ENCODE measurements at places on chromosomes 16 and 17. TPM values are rescaled to one million over a fixed set of nuclear protein-coding genes. Genes with fewer than 3 reads are reported as not detected.

- no peaks in the 10 kb centered on the region for H3K36me3 ChIP-seq
- H3K27ac ChIP-seq = no peak overlapping the region
- no peak for DNase-seq
- H3K4me1 ChIP-seq = peaks cover 16% of the 10 kb centered on the region
- H3K4me3 ChIP-seq = no peak overlapping the region
These were observed 201.4 kb upstream of the CIBAR2 start for GRCh38 chr16:85313526-85314301.

- H3K36me3 ChIP-seq = peaks cover 40% of the 10 kb centered on the region
- H3K4me1 ChIP-seq = peaks cover 20% of the 10 kb centered on the region
- H3K27ac ChIP-seq = no peak overlapping the region
- H3K27me3 ChIP-seq = no peaks in the 10 kb centered on the region
- DNase-seq = no peak
These were observed 110.8 kb downstream of the FTO start for GRCh38 chr16:53814801-53815200.

GRCh38 chr17:76239538-76240274 is 587 bp downstream of the RNF157 start:
- H3K27me3 ChIP-seq = peaks cover 2% of the 10 kb centered on the region
- no peak for DNase-seq
- H3K4me3 ChIP-seq = peak overlapping the region; percentile 80
- peaks cover 47% of the 10 kb centered on the region for H3K4me1 ChIP-seq
- peaks cover 18% of the 10 kb centered on the region for H3K36me3 ChIP-seq

GRCh38 chr17:79601604-79602424 is 9.0 kb downstream of the RBFOX3 start:
- H3K4me1 ChIP-seq = no peaks in the 10 kb centered on the region
- DNase-seq = no peak
- no peak overlapping the region for H3K4me3 ChIP-seq
- peaks cover 18% of the 10 kb centered on the region for H3K27me3 ChIP-seq
- H3K27ac ChIP-seq = no peak overlapping the region
- H3K36me3 ChIP-seq = no peaks in the 10 kb centered on the region

DNA sequence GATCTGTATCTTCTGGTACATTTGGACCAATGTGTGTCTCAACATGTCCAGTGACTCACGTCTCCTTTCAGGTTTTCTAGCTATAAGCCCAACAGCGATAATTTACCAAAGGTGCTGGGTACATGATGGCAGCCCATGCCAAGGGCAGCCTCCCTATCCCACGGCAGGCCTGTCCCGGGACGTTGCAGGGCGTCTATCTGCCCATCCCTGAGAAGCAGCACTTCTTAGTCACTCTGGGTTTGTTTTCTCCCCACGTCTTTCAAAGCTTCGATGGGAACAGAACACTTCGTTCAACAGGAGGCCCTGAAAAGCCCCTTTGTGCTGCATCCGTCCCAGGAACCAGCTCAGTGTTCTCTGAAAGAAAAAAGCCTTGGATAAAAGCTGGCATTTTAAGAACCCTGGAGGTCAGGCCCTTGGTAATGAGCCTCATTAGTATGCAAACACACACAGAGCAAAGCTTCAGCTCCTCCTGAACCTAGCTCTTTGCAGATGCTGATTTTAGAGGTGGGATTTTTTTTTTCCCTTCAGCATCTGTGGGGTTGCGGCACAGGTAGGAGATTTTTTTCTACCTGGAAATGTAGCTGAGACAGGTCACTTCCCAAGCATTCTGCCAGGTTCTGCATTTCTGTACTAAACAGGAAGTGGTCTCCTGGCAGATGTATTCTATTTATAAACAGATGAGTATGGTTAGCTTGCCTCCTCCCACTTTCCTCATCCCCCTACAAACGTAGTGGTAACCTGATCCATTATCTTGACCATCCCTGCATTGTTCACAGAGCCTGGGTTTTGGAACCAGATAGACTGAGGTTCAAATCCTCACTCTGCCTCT is 17.5 kb upstream of the MT4 start:
- H3K4me1 ChIP-seq = peaks cover 12% of the 10 kb centered on the region
- DNase-seq = no peak
- H3K27ac ChIP-seq = no peak overlapping the region
- no peaks in the 10 kb centered on the region for H3K36me3 ChIP-seq
- no peak overlapping the region for H3K4me3 ChIP-seq
- peaks cover 8% of the 10 kb centered on the region for H3K27me3 ChIP-seq

DNA sequence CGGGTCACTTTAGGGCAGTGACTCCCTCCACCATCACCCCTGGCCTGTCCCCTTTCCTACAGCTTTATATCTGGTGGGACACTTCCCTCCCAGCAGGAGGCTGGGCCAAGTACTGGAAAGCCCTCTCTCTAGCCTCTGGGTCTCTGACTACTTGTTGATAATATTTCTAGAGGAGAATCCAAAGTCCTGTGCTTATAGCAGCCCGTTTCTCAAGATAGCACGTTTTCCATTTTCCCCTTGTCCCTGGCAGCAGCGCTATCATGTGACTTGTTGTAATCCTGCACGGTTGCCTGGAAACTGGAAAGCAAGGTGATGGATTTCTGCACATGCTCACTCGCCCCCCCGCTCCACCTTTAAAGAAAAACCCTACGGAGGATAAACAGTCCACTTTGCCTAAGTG is 3.3 kb upstream of the AXIN2 start:
- peaks cover 17% of the 10 kb centered on the region for H3K4me1 ChIP-seq
- no peak for DNase-seq
- no peak overlapping the region for H3K27ac ChIP-seq
- no peak overlapping the region for H3K4me3 ChIP-seq

- DNase-seq = no peak
- H3K27ac ChIP-seq = no peak overlapping the region
- H3K4me3 ChIP-seq = no peak overlapping the region
- H3K4me1 ChIP-seq = peaks cover 17% of the 10 kb centered on the region
These were observed 20.9 kb downstream of the RGS9 start for GRCh38 chr17:65158041-65158440.

DNA sequence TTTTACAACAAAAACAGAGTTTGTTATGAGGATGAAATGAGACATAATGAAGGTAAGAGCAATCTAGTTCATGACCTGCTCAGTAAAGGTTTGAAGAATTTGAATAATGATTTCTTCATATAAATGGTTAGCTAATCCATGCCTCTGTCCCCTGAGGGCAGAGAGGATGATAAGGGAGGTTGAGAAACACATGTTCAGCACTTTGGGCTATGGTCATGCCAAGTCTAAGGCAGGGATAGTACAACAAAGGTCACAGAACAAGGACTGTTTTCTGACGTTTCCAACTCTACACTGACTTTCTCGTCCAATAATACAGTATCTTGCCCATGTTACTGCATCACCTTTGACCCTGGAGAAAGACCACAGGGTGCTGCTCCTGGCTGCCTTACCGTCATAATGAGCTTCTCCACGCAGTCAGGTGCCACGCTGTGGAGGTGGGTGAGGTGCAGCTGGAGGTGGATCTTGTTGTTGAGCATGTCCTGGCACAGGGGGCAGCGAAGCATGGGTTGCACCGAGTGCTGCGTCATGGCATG is 236.7 kb downstream of the ZFHX3 start:
- H3K27me3 ChIP-seq = no peaks in the 10 kb centered on the region
- no peak overlapping the region for H3K4me3 ChIP-seq
- no peak overlapping the region for H3K27ac ChIP-seq
- no peak for DNase-seq
- H3K4me1 ChIP-seq = no peaks in the 10 kb centered on the region
- no peaks in the 10 kb centered on the region for H3K36me3 ChIP-seq

DNA sequence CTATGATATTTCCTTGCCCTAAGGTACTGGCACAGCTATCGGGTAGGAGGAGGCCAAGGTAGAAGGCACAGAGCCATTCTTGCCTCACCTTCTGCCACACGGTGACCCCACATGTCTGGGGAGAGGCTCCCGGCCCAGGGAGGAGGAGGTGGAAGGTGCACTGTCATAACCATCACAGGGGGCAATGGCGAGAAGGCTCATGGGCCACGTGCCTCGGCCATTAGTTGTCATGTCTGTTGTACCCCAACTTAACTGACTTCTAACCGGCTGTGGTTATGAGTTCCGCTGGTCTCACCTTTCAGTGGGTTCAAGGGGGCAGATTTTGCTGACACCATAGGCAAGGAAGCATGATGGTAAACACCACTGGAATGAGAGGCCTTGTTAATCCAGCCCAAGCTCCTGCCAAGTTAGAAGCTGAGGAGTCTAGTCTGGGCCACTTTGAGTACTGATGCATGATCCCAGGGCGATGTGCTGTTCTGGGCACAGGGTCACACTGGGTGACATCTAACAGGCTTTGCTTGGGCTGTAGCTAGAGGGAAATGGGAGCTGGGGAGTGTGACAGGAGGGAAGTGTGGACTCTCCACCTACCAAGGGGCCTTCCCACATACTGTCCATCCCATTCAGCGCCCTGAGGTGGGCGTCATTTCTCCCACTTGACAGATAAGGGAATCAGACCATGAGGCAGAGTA is 39.6 kb downstream of the HLF start:
- DNase-seq = no peak
- peaks cover 19% of the 10 kb centered on the region for H3K4me1 ChIP-seq
- H3K4me3 ChIP-seq = no peak overlapping the region
- peaks cover 1% of the 10 kb centered on the region for H3K27me3 ChIP-seq

Gene KRTAP16-1
- not detected for total RNA-seq

Gene NHERF2
- total RNA-seq = 2.6 TPM

Gene CCDC102A
- 6.3 TPM for total RNA-seq

Gene CRYBA1
- not detected for total RNA-seq
